Muscle of arm (tissue), 14 donors: ENCODE measurements at places on chromosomes 2 and 18. TPM values are rescaled to one million over a fixed set of nuclear protein-coding genes. Genes with fewer than 3 reads are reported as not detected.

- no peak for DNase-seq
Observed at GRCh38 chr2:238925816-238926521, 78.1 kb downstream of the TWIST2 start.

- DNase-seq: no peak
Observed at GRCh38 chr2:119311371-119311770, 55.3 kb downstream of the C2orf76 start.

DNA sequence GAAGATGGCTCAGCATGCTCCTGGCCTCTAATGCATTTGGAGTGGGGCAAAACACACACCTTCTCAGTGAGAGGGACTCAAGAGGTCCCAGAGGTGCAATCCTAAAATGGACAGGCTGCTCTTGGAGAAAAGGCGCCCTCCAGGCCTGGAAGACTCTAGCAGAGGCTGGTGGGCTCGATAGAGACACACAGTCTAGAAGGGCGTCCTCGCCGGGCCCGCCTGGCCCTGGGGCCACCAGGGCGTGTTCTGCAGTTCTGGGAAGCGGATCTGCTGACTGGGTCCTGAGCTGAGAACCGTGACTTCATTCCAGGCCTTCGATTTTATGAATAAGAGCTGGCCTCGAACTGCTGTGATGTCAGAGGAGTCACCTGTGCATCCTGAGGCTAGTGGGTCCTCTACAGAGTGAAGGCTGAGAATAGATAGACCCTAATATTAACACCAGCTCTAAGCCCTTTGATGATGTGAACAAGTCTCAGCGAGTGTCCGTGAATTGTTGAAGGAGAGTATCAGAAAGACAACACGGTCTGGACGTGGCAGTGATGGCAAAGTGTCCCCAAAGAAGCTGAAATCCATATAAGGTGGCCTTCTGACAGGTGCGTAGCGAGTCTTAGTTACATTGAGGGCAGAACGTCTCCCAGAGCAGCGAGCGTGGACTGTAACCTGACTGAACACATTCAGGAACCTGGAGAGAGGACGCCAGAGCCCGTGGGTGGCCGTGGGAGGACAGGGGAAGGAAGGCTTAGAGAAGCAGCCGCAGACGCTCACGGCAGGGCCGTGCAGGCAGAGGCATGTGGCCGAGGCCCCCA lies 136.9 kb downstream of the PTGR3 start:
- no peak for DNase-seq

- DNase-seq: peak; percentile 42
Observed at GRCh38 chr2:96642564-96643360, at the start of gene FER1L5. Gene FER1L5, plus strand, starts transcription at chr2:96642764. Its CDS starts 73 bp downstream, at chr2:96642837.

GRCh38 chr2:195537811-195538210 lies 119.2 kb upstream of the SLC39A10 start:
- DNase-seq: no peak

DNA sequence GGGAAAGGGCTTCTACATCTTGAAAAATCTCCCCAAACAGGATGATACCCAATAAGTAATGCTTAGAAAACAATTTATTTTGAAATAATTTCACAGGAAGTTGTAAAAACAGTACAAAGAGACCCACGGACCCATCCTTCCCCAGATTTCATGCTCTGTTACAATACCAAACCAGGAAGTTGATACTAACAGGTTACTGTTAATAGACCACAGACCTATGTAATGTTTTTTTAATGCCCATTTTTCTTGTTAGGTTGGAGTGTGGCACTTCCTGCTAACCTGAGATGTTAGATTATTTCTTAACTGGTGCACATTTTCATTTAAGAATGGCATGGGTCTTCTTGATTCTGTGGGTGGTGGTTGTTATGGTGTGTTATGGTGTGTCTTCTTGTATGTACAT lies 21.4 kb upstream of the MGAT5 start:
- no peak for DNase-seq

GRCh38 chr2:217568289-217568971 lies 434.4 kb downstream of the TNS1 start:
- peak; percentile 14 for DNase-seq

- peak; percentile 51 for DNase-seq
Observed at GRCh38 chr2:30230497-30231211, 680 bp upstream of the LBH start.

- DNase-seq: no peak
Observed at GRCh38 chr2:170679607-170680079, 35.5 kb upstream of the SP5 start.

DNA sequence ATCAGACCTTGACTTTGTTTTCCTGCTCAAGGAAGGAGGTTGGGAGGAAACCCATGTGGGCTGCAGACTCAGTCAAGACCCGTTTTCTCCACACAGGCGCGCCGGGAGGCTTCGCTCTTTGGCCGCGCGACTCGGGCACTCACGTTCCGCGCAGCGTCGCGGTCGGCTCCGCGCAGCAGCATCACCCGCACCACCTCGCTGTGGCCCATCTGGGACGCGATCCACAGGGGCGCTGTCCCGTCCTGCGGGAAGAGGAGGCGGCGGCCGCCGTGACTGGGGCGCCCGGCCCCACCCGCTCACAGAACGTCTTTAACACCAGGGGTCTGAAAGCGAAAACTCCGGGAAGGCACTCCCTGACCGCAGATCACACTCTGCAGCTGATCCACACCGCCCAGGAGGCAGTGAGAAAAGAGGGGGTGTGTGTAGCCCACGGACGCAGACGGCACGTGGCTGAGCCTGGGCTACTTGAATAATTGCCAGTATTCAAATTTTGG lies 33.1 kb upstream of the NPC1 start:
- DNase-seq: peak; percentile 30

CAPN14 gene
- not detected for polyA plus RNA-seq

CYTIP gene
- polyA plus RNA-seq: 1.2 TPM

SCYGR4 gene
- polyA plus RNA-seq: not detected

GCG gene
- polyA plus RNA-seq: 75.9 TPM

LONRF2 gene
- 1.3 TPM for polyA plus RNA-seq

ELOA2 gene
- not detected for polyA plus RNA-seq
